ENCODE measurements at places on chromosomes 1 and 21.

GRCh38 chr1:6911974-6912373, 126.7 kb downstream of the CAMTA1 start:
- DNase-seq, result no peak

DNA sequence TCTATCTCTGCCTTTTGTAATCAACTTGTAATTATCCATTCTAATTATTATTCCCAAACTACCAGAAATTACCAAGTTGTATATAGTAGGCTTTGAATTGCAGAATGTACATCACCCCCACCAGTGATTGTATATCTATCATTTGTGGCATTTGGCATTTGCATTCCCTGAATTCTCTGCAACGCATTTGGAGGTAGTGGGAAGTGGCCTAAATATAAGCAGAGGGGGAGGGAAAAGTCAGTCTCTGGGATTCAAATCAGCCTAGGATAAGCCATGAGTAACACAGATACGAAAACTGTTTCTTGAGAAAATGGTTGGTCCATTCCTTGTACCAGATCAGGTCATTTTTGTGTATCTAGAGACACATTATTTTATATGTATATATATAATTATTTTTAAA, 20.7 kb downstream of the DDX20 start:
- DNase-seq, result no peak

DNA sequence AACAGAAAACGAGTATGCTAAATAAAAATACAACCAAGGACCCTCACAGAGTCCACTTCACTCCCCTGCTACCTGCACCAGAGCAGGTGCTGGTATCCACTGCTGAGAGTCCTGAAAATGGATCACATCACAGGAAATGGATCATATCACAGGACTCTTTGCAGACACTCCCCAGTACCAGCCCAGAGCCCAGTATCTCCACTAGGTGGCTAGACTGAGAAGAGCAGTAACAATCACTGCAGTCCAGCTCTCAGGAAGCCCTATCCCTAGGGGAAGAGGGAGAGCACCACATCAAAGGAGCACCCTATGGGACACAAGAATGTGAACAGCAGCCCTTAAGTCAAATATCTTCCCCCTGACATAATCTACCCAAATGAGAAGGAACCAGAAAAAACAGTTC, 28.0 kb downstream of the AGBL4 start:
- DNase-seq, result no peak

DNA sequence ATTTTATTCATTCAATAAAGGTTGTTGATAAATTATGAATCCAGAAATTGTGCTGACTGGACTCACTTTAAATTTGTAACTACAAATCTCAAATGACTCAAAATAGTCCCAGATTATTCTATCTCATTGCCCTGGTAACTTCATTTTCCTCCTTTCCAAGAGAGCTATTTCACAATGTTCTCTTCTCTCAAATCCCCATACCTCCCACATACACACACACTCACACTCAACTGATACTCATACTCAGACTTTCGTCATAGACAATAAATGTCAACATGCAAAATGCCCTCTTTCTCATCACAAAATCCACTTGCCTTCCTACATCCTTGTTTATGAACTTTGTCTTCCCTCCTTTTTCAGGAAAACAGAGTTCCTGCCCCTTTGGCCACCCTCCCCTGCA, 33.3 kb downstream of the EXTL2 start:
- no peak for DNase-seq
